ENCODE measurements at places on chromosomes 11 and 22.

DNA sequence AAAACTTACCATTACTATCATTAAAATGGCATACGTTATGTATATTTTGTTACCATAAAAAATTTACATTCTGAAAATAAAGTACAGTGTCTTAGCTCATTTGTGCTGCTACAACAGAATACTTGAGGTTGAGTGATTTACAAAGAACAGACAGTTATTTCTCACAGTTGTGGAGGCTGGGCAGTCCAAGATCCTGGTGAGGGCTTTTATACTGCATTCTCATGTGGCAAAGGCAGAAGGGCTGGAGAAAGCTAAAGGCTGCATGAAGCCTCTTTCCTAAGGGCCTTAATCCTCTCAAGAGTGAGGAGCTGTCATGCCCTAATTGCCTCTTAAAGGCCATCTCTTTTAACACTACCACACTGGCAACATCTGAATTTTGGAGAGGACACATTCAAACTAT is 13.3 kb downstream of the GGTLC2 start:
- no peaks in the 10 kb centered on the region for H3K36me3 ChIP-seq
- no peak for DNase-seq
- H3K27me3 ChIP-seq, result no peaks in the 10 kb centered on the region
- no peak overlapping the region for H3K27ac ChIP-seq

- no peak for DNase-seq
- no peak overlapping the region for H3K4me3 ChIP-seq
- H3K36me3 ChIP-seq, result no peaks in the 10 kb centered on the region
- H3K27ac ChIP-seq, result no peak overlapping the region
- H3K4me1 ChIP-seq, result no peaks in the 10 kb centered on the region
- peaks cover 3% of the 10 kb centered on the region for H3K27me3 ChIP-seq
Measured at GRCh38 chr22:19586922-19587684, 62.9 kb upstream of the CLDN5 start.

GRCh38 chr11:32831221-32831620 is 1.5 kb downstream of the PRRG4 start:
- no peaks in the 10 kb centered on the region for H3K36me3 ChIP-seq
- H3K4me3 ChIP-seq, result peak overlapping the region; percentile 74
- H3K27me3 ChIP-seq, result peaks cover 32% of the 10 kb centered on the region
- no peak for DNase-seq
- H3K27ac ChIP-seq, result no peak overlapping the region
- peaks cover 11% of the 10 kb centered on the region for H3K4me1 ChIP-seq

- H3K36me3 ChIP-seq, result no peaks in the 10 kb centered on the region
- no peak overlapping the region for H3K4me3 ChIP-seq
- DNase-seq, result no peak
- peaks cover 7% of the 10 kb centered on the region for H3K27me3 ChIP-seq
- no peak overlapping the region for H3K27ac ChIP-seq
Measured at GRCh38 chr11:130774703-130775102, 141.6 kb downstream of the SNX19 start.

DNA sequence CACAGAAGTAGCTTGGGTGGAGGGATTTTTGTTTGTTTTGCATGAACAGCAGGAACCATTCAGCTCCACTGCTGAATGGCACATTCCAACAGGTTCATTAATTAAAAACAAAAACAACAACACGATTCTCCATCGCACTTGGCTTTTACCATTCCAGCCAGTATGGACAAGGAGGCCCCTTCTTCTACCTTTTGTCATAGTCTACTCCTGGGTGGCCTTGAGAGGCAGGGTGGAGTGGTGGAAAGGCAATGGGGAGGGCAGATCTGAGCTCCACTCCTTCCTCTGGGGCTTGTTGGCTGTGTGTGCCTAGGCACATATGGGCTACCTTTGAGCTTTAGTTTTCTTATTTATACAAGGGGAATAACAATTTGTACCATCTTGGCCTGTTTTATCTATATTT is 4.8 kb downstream of the TIMP3 start:
- H3K36me3 ChIP-seq, result no peaks in the 10 kb centered on the region
- peaks cover 4% of the 10 kb centered on the region for H3K4me1 ChIP-seq
- no peak overlapping the region for H3K4me3 ChIP-seq
- peaks cover 32% of the 10 kb centered on the region for H3K27me3 ChIP-seq
- DNase-seq, result no peak
- H3K27ac ChIP-seq, result no peak overlapping the region

- DNase-seq, result no peak
- no peaks in the 10 kb centered on the region for H3K36me3 ChIP-seq
- H3K27ac ChIP-seq, result no peak overlapping the region
- no peak overlapping the region for H3K4me3 ChIP-seq
Measured at GRCh38 chr11:7454854-7455253, 30.5 kb upstream of the OLFML1 start.

DNA sequence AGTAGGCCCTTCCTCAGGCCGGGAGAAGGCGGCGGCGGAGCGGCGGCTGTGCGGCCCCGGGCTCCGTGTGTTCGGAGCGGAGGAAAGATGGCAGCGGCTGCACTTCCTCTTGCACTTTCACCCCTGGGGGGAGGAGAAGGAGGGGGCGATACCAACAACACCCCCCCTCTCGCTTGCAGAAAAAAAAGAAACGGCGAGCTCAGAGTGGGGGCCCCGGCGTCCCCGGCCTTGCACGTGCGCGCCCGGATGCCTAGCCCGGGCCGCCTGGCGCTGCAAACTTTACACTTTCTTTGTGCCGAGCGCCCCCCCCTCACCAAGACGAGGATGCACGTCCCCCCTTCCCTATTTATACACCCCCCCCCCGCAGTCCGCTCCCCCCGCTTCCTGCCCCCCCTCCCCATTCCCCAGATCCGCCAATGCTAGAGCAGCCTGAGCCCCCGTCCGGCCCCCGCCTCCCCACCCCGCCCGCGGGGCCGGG is at the start of gene PATZ1:
Gene PATZ1, minus strand, starts transcription at position 92 of the 478 bp plus-strand sequence. CDS start 744 bp downstream, outside the sequence.
- H3K4me1 ChIP-seq, result peaks cover 41% of the 10 kb centered on the region
- DNase-seq, result peak; percentile 76
- no peaks in the 10 kb centered on the region for H3K27me3 ChIP-seq
- H3K36me3 ChIP-seq, result peaks cover 32% of the 10 kb centered on the region

GRCh38 chr11:46444305-46444704 is 52.7 kb upstream of the CHRM4 start:
- H3K27me3 ChIP-seq, result no peaks in the 10 kb centered on the region
- no peaks in the 10 kb centered on the region for H3K4me1 ChIP-seq
- H3K36me3 ChIP-seq, result peaks cover 21% of the 10 kb centered on the region
- H3K4me3 ChIP-seq, result no peak overlapping the region

GRCh38 chr11:30225642-30226041 is 5.2 kb upstream of the FSHB start:
- no peak overlapping the region for H3K27ac ChIP-seq
- DNase-seq, result no peak
- H3K36me3 ChIP-seq, result no peaks in the 10 kb centered on the region
- H3K4me1 ChIP-seq, result no peaks in the 10 kb centered on the region
- no peak overlapping the region for H3K4me3 ChIP-seq
- peaks cover 2% of the 10 kb centered on the region for H3K27me3 ChIP-seq

- H3K4me1 ChIP-seq, result no peaks in the 10 kb centered on the region
- no peaks in the 10 kb centered on the region for H3K36me3 ChIP-seq
- no peak overlapping the region for H3K4me3 ChIP-seq
- peaks cover 2% of the 10 kb centered on the region for H3K27me3 ChIP-seq
Measured at GRCh38 chr11:106233191-106233590, 155.7 kb downstream of the AASDHPPT start.

DNA sequence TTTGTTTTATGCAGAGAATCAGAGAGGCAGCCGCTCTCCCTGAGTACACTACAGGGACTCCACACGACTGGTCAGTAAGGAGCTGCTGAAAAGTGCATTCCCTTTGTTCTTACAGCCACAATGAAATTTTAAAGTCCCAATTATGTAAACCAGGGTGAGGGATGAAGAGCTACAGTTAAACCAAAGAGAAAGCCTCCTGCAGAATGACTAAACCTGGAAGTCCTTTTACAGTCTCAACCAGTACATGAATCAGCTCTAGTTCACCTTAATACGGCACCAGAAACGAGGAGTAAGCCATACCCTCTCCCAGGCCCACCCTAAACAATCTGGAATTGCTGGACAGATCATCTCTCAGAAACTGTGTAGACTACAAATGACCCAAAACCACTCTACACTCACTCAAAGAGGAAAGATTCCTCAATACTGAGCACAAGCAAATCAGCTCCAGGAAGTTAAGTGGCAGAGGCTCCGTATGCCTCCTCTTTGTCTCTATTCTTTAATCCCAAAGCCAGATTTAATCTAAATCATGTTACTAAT is 113.1 kb downstream of the RBFOX2 start:
- no peaks in the 10 kb centered on the region for H3K36me3 ChIP-seq
- no peak for DNase-seq
- peaks cover 11% of the 10 kb centered on the region for H3K27me3 ChIP-seq
- H3K4me3 ChIP-seq, result no peak overlapping the region

DNA sequence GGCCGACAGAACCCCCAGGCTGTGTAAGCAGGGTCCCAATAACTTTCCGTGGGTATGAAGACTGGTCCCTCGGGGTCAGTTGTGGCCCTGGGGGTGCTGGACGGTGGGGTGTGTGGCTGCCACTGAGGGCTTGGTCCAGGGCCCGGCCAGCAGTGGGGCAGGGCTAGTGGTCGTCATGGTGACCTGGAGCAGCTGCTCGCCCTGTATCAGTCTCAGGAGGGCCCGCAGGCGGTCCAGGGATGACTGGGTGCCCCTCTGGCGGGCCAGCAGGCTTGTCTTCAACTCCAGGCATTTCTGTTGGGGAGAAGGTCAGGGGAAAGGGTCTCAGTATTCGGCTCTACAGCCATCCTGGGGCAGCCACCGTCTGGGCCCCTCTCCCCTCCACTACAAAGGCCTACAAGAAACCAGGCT is 126.8 kb downstream of the PHF21B start:
- no peaks in the 10 kb centered on the region for H3K27me3 ChIP-seq
- no peak overlapping the region for H3K4me3 ChIP-seq
- no peak overlapping the region for H3K27ac ChIP-seq
- no peaks in the 10 kb centered on the region for H3K36me3 ChIP-seq
- no peaks in the 10 kb centered on the region for H3K4me1 ChIP-seq

- H3K4me3 ChIP-seq, result no peak overlapping the region
- peak; percentile 37 for DNase-seq
- no peak overlapping the region for H3K27ac ChIP-seq
- H3K36me3 ChIP-seq, result no peaks in the 10 kb centered on the region
- peaks cover 11% of the 10 kb centered on the region for H3K27me3 ChIP-seq
Measured at GRCh38 chr11:12411806-12412727, 34.7 kb downstream of the PARVA start.

GRCh38 chr11:61042961-61043540 is 59.2 kb upstream of the CD5 start:
- peaks cover 58% of the 10 kb centered on the region for H3K4me1 ChIP-seq
- H3K27ac ChIP-seq, result peak overlapping the region; percentile 93
- H3K36me3 ChIP-seq, result peaks cover 29% of the 10 kb centered on the region
- H3K4me3 ChIP-seq, result peak overlapping the region; percentile 39
- no peak for DNase-seq
- no peaks in the 10 kb centered on the region for H3K27me3 ChIP-seq

DNA sequence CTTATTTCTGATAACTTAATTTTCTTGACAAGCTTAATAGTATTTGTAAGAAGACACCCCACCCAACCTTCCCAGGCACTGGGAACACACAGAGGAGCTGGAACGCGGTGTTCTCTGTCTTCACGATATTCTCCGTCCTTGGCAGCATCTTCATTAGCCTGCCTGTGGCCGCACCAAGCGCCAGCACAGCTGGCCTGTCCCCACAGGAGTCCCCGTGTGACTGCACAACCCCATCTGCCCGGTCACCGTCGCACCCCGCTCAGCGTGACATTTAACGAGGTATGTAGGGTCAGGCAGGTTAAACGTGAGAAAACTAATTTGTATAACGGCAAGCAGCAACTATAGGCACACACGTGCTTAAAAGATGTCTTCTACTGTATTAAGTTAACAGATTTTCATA is 293.3 kb downstream of the BRD1 start:
- no peak overlapping the region for H3K27ac ChIP-seq
- no peaks in the 10 kb centered on the region for H3K27me3 ChIP-seq
- no peaks in the 10 kb centered on the region for H3K4me1 ChIP-seq
- H3K4me3 ChIP-seq, result no peak overlapping the region
- no peaks in the 10 kb centered on the region for H3K36me3 ChIP-seq

DNA sequence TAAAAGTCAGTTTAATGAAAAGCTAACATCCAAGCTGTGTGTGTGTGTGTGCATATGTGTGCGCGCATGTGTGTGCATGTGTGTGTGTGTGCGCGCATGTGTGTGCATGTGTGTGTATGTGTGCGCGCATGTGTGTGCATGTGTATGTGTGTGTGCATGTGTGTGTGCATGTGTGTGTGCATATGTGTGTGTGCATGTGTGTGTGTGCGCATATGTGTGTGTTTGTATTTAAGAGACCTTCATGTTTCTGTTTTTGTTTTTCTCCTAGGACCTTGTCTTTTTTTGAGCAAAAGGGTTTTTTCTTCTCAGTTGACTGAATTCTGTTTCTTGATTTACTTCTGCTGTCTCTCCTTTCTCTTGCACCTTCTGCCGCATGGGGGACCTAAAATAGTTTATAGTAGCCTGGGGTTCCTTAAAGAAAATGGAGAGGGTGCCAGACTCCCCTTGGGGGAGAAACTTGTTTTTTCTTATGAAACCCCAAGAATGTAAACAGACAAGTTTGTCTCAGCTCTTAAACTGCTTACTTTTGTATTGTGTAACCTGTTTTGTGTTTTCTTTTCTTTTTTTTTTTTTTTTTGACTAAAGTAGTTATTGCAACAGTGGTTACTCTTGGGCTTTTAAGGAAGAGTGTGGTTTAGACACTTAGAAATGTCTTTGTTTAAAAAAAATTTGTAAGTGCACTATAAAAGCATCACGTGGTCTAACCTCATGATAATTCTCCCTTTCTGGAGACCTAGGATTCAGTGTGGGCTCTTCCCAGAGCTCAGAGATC is 53.0 kb downstream of the OSBPL5 start:
- no peak for DNase-seq
- peaks cover 4% of the 10 kb centered on the region for H3K4me1 ChIP-seq
- peaks cover 13% of the 10 kb centered on the region for H3K36me3 ChIP-seq
- H3K27me3 ChIP-seq, result no peaks in the 10 kb centered on the region

DNA sequence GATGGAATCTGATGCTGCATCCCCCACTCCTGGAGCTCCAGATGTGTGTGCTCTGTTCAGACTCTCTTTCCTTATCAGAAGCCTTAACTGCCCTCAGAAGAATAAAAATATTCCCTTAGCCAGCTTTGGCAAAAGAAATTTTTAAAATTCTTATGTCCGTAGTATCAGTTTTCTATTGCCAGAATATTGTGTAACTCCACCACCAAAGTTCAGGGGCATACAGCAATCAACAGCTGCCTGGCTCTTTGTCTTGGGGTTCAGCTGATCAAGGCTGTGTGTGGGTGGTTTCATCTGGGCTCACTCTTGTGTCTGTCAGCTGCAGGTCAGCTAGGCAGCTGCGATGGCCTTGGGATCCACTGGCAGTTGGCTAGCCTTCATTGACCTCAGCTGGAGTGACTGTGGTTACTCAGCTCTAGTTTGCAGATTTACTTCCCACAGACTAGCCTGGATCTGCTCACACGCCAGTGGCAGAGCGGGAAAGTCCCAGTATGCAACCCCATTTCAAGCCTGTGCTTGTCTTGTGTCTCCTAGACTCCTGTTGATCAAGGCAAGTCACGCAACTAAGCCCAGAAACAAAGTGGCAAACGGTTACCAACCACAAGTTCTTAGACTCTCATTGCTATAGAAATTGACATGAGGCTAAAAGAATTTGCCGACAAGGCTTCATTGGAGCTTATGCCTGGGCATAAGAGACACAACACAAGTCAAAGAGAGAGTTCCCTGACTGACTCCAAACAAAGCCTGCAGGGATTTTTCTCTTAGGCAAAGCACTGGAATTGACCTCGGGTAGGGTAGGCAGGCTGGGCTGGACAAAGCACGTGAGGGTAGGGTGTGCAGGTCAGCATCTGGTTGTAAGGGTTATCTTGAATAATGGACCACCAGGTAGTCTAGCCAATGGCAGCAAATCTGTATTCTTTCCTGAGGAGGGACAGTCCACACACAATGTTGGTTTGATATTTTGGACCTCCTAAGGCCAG is 7.5 kb downstream of the TMEM138 start:
- no peak for DNase-seq
- H3K27me3 ChIP-seq, result no peaks in the 10 kb centered on the region
- peaks cover 14% of the 10 kb centered on the region for H3K4me1 ChIP-seq
- H3K4me3 ChIP-seq, result no peak overlapping the region

Data from activated naive CD8-positive, alpha-beta T cell treated with anti-CD3 and anti-CD28 coated beads, Interleukin-2, amount 50 U/mL, for 24 hours (primary cell).